ENCODE measurements at places on chromosomes 12 and 14.

DNA sequence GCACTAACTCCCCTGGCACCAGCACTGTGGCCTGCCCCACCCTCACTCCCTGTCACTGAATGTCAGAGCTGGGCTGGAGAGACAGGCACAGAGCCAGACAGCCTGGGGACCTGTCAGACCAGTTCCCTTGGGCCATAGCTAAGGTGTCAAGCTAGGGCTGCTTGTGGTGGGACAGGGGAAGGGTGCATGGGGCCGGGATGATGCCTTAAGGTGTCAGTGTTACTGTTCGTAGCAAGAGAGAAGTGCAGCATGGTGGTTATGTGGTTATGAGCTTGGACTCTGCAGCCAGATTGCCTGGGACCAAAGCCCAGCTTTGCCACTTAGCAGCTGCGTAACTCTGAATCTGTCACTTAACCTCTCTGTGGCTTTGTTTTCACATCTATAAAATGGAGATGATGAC, 3.8 kb downstream of the RAPGEF3 start:
- DNase-seq: no peak

- no peak for DNase-seq
Observed at GRCh38 chr12:82758749-82759330, 72.1 kb downstream of the TMTC2 start.

GRCh38 chr14:69376439-69376838, 21.7 kb downstream of the ERH start:
- DNase-seq: no peak

DNA sequence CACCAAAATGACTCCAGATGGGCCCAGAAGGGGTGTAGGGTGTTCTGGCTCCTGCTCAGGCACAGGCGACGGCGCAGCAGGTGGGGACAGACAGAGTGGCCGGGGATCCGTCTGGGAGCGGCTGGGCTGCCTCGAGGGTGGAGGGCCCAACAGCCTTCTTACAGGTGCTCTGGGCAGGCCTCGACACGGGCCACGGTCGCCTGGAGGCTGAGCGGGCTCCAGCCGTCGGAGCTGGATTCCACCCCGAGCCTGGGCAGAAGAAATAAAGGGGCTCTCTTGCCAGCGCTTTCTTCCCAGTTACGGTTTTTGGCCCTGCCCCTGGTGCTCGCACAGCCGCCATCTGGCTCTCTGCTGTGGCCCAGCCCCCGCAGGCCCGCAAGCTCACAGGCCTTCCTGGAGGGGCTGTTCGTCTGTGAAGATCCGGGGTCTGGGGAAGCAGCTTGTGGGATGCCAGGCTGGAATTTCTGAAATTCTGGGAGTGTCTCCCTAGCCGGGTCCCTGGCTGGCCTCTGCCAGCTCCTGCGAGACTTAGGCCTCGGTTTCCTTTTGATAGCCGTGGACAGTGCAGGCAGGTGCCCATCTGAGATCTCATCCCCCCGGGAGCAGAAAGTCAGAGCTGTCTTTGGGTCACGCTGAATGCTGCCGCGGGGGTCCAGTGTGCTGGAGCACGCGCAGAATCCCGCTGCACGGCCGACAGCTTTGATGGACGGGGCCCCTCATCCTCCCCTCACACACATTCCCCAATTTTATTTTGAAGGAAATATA, 122.7 kb downstream of the PAPOLA start:
- DNase-seq: no peak

GRCh38 chr14:81385419-81385818, 14.7 kb downstream of the STON2 start:
- DNase-seq: no peak

DNA sequence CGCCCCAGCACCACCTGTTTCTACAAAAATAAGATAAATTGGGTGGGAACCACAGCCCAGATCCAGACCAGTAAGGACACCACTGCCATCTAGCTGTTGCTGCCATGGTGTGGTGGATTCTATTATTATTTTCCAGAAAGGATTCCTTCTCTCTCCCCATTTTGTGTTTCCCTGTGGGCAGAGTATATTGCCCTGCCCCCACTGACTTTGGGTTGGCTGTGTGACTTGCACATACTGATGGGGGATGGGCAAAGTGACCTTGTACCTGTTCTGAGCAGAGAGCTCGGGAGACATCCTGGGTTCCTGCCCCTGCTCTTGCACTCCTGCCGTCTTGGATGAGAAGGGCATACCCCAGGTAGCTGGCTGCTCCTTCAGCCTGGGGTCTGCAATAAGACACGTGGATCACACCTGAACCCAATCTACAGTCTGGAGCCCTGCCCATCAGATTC, 24.3 kb downstream of the MOAP1 start:
- no peak for DNase-seq

GRCh38 chr12:121189131-121189530, 20.8 kb upstream of the P2RX4 start:
- DNase-seq: no peak

DNA sequence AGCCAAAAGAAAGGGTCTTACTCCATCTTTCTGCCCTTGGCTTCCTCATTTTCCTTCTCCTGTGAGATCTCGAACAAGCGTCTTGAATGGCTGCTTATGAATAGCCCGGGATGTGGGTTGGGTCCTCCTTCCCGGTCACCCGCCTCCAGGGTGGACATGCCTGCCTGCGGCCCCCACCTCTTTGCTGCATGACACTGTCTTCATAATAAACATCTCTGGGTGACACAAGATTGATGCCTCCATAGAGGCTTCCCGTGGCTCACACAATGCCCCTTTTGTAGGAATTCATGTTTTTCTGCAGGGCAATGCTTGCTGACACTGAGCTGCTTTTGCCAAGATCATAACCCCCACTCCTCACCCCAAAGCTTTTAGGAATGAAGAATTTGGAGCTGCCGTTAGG, 125.9 kb downstream of the ZNF664 start:
- DNase-seq: peak; percentile 22

DNA sequence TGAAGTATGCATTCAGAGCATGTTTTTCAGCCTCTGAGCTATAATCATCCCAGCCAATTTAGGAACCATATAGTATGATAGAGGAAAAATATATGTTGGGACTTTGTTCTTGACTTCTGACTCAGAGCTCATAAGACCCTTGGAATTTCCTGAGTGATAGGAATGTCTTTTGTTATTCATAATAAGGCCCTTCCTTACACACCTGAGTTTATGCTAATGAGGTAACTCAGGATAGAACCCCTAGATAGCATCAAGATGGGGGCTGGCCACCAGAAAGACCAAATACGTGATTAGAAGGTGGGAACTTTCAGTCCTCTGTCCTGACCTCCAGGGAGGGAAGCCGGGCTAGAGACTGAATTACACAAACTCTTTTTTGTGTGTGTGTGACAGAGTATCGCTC, 32.4 kb upstream of the PLEK2 start:
- no peak for DNase-seq

DNA sequence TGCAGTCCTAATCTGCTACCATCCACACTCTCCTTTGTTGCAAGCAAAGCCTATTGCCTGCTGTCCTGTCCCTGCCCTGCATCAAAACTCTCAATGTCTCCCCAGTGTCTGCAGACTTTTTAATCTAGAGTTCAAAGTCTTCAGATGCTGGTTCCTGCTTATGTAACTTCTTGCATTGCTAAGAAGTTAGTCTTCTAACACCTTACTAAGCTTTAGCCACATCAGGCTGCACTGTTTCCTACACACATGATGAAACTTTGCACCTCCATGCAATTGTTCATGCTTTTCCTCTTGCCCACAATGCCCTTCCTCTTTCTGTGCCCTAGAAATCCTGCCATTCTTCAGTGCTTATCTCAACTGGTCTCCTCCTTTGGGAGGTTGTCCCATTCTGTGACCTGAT, 16.2 kb upstream of the DICER1 start:
- DNase-seq: no peak

DNA sequence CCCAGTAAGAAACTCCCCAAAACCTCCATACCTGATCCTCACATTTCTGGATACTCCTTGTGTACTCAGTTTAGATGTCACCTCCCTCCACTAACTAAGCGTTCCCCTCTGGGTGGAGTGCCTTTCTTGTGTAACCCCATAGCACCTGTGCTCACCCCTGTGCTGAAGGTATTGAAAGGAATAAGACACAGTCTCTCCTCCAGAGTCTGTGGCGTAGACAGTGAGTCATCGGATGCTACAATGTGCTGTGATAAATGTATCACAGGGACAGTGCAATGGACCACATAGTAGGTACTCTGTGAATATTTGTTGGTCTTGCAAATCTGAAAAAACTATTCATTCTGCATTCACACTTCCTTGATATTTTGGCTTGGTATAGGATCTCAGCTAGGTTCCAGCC, 30.8 kb downstream of the TSPAN9 start:
- DNase-seq: peak; percentile 64

DNA sequence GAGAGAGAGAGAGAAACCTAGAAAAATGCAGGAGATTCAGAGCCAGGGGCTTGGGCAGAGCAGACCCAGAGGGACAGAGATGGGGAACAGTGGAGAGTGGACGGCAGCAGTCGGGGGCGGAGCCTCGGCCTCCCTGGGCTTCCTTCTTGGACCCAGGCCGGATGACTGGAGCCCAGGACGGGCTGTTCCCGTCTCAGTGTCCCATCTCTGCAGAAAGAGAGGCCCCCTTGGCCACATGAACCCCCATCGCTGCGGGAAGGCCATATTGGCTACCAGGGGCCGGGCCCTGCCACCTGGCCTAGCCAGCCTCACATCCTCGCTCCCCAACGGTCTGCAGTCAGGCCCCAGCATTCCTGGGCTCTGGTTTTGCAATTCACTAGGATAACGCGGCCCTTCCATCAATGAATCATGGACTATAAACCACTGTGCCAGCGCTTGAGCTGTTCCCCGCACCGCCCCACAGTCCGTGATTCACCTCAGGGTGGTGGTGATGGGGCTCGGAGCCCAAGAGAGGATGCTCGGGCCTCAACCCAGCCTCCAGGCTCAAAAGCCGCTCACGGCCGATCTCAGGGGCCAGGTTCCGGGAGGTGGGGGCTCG, 116.5 kb downstream of the RFLNA start:
- DNase-seq: peak; percentile 92

DNA sequence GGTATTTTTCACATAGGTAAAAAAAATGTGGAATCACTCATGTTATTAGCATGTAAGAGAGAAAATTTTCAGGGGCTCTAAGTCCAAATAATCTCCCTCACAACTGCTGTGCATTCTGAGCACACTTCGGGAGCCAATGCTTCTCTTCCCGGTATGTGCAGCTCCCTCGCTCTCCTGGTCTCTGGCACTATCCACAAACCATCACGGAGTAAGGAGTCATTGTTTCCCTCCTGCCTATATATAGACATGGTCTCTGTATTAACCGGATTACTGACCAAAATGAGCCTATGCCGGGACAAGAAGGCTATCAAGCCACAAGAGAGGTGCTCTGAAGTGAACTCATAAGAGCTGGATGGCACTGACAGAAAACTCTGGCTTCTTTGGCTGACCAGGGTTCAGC, 13.4 kb downstream of the HECTD4 start:
- no peak for DNase-seq

GRCh38 chr12:110117956-110118685, 6.0 kb upstream of the IFT81 start:
- no peak for DNase-seq

- DNase-seq: peak; percentile 89
Observed at GRCh38 chr12:75825686-75826085, 205.9 kb downstream of the PHLDA1 start.

DNA sequence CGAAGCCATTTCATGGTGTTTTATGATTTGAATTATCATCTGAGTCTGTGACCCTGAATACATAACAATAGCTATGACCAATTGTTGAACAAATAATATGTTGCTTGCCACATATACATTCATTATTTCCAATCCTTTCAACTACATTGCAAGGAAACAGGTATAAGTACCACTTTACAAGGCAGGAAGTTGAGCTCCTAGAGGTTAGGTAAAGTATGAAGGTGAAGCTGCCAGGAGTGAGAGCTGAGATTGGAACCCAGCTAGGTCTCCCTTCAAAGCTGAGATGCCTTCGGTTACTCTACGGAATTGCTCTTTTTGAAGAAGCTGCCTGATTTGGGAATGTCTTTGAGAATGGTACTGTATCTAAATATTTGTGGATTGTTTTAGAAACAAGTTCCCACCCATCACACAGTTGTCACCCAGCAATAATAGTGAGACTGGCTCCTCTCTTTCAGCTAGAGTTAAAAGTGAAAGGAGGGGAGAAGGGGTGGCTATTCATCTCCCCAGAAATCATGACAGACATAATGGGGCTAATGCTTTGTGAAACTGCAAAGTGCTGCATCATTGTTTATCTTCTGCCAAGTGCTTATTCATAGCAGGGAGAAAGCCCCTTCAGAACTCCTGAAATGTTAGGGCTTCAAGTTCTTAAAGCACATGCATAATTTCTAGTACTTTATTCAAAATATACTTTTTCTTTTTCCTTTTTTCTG, 75.9 kb upstream of the AMIGO2 start:
- peak; percentile 23 for DNase-seq

GRCh38 chr14:52059649-52060048, 9.2 kb downstream of the NID2 start:
- no peak for DNase-seq

DNA sequence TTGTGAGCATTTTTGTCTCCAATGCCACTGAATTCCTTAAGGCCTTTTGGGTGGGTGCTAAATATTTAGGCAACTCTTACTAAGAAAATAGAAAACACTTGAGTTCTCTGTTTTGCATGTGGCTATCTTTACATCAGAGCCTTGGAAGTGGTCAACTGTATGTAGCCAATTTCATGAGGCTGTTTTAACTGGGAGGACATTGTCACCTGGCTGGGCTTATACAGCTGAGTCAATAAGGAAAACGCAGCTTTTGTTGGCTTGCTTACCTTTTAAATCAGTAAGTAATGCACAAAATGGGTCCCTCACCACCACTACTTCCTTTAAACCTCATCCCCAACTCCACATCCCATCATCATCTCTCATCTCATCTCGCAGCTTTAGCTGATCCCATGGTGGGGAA, 194.3 kb downstream of the RGS6 start:
- no peak for DNase-seq

DNA sequence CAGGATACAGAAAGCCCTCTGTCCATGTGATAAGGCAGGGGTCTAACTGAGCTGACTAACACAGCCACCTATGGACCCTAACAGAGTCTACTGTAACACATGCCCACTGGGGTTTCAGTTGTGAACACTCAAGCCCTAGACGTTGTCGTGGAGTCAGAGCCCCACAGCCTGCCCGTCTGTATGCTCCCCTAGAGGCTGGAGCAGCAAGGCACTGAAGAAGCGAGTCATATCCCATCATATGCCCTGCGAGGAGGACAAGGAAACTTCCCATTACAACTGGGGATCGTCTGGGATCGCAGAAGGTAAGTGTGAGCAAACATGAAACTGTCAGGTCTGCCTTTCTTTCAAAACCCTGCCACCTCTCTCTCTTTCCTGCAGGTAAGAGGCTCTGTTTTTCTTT, 138.1 kb downstream of the GPR65 start:
- DNase-seq: no peak

GRCh38 chr14:26187996-26188620, 409.7 kb downstream of the NOVA1 start:
- DNase-seq: no peak

- no peak for DNase-seq
Observed at GRCh38 chr14:51284241-51284640, 44.2 kb downstream of the TMX1 start.

- no peak for DNase-seq
Observed at GRCh38 chr14:60163693-60164092, 1.5 kb downstream of the DHRS7 start.

GRCh38 chr14:94775091-94775870, 5.4 kb upstream of the GSC start:
- no peak for DNase-seq

- DNase-seq: no peak
Observed at GRCh38 chr12:16112612-16113560, 164.6 kb downstream of the SLC15A5 start.

- no peak for DNase-seq
Observed at GRCh38 chr12:97313471-97314190, 149.0 kb upstream of the RMST start.
